Mesendoderm (in vitro differentiated cells): ENCODE measurements at places on chromosomes 12 and 14.

- peak; percentile 77 for DNase-seq
- peaks cover 8% of the 10 kb centered on the region for H3K4me1 ChIP-seq
- H3K4me3 ChIP-seq, result no peak overlapping the region
- peak overlapping the region; percentile 85 for H3K27ac ChIP-seq
- no peaks in the 10 kb centered on the region for H3K27me3 ChIP-seq
- H3K36me3 ChIP-seq, result no peaks in the 10 kb centered on the region
These were observed 92.6 kb upstream of the HIF1A start for GRCh38 chr14:61602733-61603077.

- H3K4me3 ChIP-seq, result no peak overlapping the region
- no peaks in the 10 kb centered on the region for H3K27me3 ChIP-seq
- H3K36me3 ChIP-seq, result no peaks in the 10 kb centered on the region
- no peak overlapping the region for H3K27ac ChIP-seq
- DNase-seq, result no peak
- no peaks in the 10 kb centered on the region for H3K4me1 ChIP-seq
These were observed 37.0 kb upstream of the HMGA2 start for GRCh38 chr12:65787056-65787865.

DNA sequence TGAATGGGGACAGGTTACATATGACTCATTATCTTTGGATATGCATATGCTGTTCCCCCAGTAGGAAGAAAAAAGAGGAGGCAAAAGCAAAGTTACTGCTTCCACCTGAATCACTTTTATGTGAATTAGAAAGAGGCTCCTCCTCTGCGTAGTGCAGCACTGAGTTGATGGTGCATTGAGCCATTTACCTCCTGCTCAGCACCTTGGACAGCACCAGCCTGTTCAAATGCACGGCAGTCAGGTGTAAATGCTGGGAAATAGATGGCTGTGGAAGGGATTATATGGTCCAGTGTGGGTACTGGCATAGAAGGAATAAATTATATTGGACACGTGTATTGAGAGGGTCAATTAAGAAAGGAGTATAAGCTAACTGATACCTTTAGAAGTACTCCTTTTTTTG is 541.9 kb upstream of the SEL1L start:
- H3K27me3 ChIP-seq, result no peaks in the 10 kb centered on the region
- H3K27ac ChIP-seq, result no peak overlapping the region
- no peak overlapping the region for H3K4me3 ChIP-seq
- DNase-seq, result peak; percentile 71
- H3K4me1 ChIP-seq, result no peaks in the 10 kb centered on the region
- no peaks in the 10 kb centered on the region for H3K36me3 ChIP-seq

- no peaks in the 10 kb centered on the region for H3K27me3 ChIP-seq
- H3K27ac ChIP-seq, result no peak overlapping the region
- H3K4me1 ChIP-seq, result no peaks in the 10 kb centered on the region
- no peak for DNase-seq
- H3K4me3 ChIP-seq, result no peak overlapping the region
These were observed 363.3 kb downstream of the PAWR start for GRCh38 chr12:79327465-79327864.

DNA sequence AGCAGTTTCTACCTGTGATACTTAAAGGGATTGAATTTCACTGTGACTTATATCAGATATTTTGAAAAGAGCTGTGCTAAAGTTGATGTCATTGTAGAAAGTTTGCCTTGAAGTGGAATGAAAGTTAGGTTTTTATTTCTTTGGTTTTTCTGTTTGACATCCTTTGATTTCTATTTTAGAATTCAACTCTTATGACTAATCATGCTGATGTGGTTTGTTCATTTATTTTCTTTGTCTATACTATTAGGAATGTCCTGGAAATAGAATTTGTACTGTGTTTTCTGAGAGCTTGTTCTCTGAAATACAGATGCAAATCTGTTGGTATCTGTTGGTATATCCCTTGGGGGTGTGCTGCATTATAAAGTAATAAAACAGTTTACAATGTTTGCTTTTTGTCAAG is 3.3 kb downstream of the CNOT2 start:
- peaks cover 6% of the 10 kb centered on the region for H3K4me1 ChIP-seq
- H3K27me3 ChIP-seq, result no peaks in the 10 kb centered on the region
- DNase-seq, result no peak
- no peak overlapping the region for H3K27ac ChIP-seq
- H3K36me3 ChIP-seq, result no peaks in the 10 kb centered on the region

DNA sequence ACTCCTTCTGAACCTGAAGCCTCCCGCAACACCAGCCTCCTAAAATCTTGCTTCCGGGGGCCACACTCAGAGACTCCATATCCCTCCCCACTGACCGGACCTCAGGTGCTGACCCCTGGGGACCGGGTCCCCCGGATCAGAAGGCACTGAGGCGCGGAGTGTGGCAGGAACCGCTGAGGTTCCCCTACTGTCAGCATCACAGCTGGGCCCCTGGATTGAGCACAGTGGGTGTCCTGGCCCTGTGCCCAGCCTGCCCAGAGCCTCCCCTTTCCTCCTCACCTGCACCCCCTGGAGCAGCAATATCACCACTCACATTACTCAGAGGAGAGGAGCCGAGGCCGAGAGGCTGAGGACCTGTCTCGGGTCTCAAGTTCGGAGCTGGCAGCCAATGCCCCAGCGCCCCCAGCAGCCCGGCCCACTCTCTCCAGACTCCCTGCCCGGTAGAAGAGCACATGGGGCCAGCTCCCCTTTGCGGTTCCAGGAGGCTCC is 101.2 kb upstream of the EIF5 start:
- no peaks in the 10 kb centered on the region for H3K36me3 ChIP-seq
- DNase-seq, result no peak
- H3K27me3 ChIP-seq, result no peaks in the 10 kb centered on the region
- H3K27ac ChIP-seq, result no peak overlapping the region

- no peak overlapping the region for H3K4me3 ChIP-seq
- H3K36me3 ChIP-seq, result no peaks in the 10 kb centered on the region
- no peak overlapping the region for H3K27ac ChIP-seq
- no peaks in the 10 kb centered on the region for H3K4me1 ChIP-seq
These were observed 190.0 kb upstream of the C14orf180 start for GRCh38 chr14:104389326-104390220.

DNA sequence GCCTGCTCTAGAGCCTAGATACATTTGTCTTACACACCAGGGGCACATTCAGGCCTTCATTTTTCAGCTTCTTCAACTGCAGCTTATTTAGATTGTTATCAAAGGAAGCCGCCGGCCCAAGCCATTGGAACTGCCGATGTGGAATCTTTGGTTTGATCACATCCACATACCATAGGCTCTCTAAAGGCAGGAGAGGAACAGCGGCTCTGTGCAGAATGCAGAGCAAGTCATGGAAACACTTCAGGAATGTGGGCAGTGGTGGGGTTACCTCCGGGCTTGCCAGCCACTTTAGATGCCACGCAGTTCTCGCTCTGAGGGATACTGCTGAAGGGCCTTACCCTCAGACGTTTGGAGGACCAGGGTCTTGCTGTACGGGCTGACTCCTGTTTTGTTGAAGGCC is 53.4 kb upstream of the PYGL start:
- H3K27ac ChIP-seq, result no peak overlapping the region
- H3K27me3 ChIP-seq, result no peaks in the 10 kb centered on the region
- no peaks in the 10 kb centered on the region for H3K36me3 ChIP-seq
- no peaks in the 10 kb centered on the region for H3K4me1 ChIP-seq
- H3K4me3 ChIP-seq, result no peak overlapping the region

- no peaks in the 10 kb centered on the region for H3K36me3 ChIP-seq
- H3K27ac ChIP-seq, result no peak overlapping the region
- H3K4me3 ChIP-seq, result no peak overlapping the region
- H3K4me1 ChIP-seq, result no peaks in the 10 kb centered on the region
These were observed 111.2 kb upstream of the NOVA1 start for GRCh38 chr14:26709019-26709418.

GRCh38 chr12:14768823-14769405 is 34.4 kb downstream of the WBP11 start:
- H3K27ac ChIP-seq, result no peak overlapping the region
- no peaks in the 10 kb centered on the region for H3K4me1 ChIP-seq
- no peaks in the 10 kb centered on the region for H3K36me3 ChIP-seq
- peak; percentile 66 for DNase-seq

DNA sequence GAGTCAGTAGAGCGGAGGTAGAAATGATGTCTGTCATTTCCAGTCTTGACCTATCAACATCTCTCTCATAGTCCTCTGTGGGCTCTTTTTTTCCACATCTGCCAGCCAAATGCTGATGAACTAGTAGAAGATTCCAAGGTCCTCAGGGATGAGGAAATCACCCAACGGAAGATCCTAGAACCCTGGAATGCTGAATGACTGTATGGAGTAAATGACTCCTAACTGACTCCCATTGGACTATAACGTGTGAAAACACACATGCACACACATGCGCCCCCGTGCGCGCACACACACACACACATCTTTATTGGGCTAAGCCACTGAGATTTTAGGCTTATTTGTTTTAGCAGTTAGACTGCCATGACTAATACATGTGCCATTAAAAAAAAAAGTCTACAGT is 159.2 kb downstream of the MYRFL start:
- no peaks in the 10 kb centered on the region for H3K36me3 ChIP-seq
- no peak for DNase-seq
- H3K4me3 ChIP-seq, result no peak overlapping the region
- H3K4me1 ChIP-seq, result no peaks in the 10 kb centered on the region

DNA sequence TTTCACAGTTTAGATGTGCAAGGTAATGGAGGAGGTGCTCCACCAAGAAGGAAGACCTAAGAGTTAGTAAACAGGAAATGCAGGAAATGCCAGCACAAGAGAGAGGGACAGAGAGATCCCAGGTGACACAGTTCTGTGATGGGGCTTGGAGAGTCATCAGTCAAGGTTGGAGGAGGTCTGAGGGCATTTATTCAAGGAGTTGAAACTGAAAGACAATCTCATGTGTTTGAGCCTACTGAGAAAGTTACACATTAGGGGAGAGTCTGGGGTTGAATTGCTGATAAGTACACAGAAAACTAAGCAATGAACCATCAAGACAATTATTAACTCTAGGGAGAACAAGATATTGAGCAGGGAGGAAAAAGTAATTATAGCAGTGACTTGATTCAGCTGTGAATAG is 138.5 kb downstream of the ANO6 start:
- H3K27me3 ChIP-seq, result no peaks in the 10 kb centered on the region
- H3K4me3 ChIP-seq, result no peak overlapping the region
- H3K36me3 ChIP-seq, result peaks cover 2% of the 10 kb centered on the region
- peak; percentile 54 for DNase-seq
- H3K27ac ChIP-seq, result no peak overlapping the region

GRCh38 chr14:72970824-72971434 is 44.7 kb downstream of the DCAF4 start:
- H3K27me3 ChIP-seq, result no peaks in the 10 kb centered on the region
- H3K27ac ChIP-seq, result no peak overlapping the region
- H3K36me3 ChIP-seq, result peaks cover 4% of the 10 kb centered on the region
- no peaks in the 10 kb centered on the region for H3K4me1 ChIP-seq

- no peak overlapping the region for H3K27ac ChIP-seq
- no peaks in the 10 kb centered on the region for H3K27me3 ChIP-seq
- no peaks in the 10 kb centered on the region for H3K4me1 ChIP-seq
- DNase-seq, result no peak
- H3K4me3 ChIP-seq, result no peak overlapping the region
- no peaks in the 10 kb centered on the region for H3K36me3 ChIP-seq
These were observed 86.0 kb upstream of the BCL11B start for GRCh38 chr14:99357916-99358390.

DNA sequence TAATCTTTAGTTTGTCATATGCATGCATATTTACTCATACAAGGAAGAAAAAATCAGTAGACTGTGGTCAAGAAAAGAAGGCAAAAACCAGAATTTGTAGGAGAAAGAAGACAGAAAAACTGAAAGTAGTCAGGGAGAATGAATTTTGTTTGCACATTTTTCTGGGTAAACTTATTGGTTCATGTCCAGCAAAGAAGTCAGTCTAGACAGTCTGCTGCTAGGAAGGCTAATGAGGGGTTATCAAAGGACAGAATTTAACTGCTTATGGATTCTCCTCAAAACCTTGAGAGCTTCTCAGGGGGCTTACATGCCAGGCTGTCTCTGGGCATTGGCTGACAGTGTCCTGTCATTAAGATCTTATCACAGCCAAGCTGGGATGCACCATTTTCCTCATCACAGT is 293.9 kb downstream of the RPAP3 start:
- H3K36me3 ChIP-seq, result no peaks in the 10 kb centered on the region
- H3K4me3 ChIP-seq, result no peak overlapping the region
- no peaks in the 10 kb centered on the region for H3K4me1 ChIP-seq
- H3K27me3 ChIP-seq, result no peaks in the 10 kb centered on the region

- no peak overlapping the region for H3K4me3 ChIP-seq
- peaks cover 10% of the 10 kb centered on the region for H3K4me1 ChIP-seq
- no peak overlapping the region for H3K27ac ChIP-seq
- H3K36me3 ChIP-seq, result no peaks in the 10 kb centered on the region
- H3K27me3 ChIP-seq, result no peaks in the 10 kb centered on the region
These were observed 9.5 kb upstream of the SAV1 start for GRCh38 chr14:50677527-50678063.
